ENCODE measurements at places on chromosomes 7 and 10.

DNA sequence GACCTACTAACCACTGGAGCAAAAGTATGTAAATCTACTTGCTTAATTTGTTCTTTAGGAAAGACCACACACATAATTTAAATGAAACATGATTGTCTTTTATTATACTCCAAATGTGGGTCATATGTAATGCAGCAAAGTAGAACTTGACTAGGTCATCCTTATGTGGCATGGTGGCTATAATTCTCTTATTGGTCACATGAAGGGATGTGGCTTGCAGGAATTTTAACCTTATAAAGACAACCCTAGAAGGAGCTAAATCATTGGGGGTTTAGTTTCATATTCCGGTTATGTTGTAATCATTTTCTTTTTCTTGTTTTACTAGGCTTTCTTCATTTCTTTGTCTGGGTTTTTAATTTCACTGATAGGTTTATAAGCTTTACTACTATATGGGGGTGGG, 93.9 kb downstream of the SEPTIN7 start:
- no peak for DNase-seq

GRCh38 chr10:132654121-132654571, 116.6 kb downstream of the INPP5A start:
- DNase-seq, result no peak

GRCh38 chr7:26487780-26488515, 196.3 kb downstream of the SNX10 start:
- no peak for DNase-seq

DNA sequence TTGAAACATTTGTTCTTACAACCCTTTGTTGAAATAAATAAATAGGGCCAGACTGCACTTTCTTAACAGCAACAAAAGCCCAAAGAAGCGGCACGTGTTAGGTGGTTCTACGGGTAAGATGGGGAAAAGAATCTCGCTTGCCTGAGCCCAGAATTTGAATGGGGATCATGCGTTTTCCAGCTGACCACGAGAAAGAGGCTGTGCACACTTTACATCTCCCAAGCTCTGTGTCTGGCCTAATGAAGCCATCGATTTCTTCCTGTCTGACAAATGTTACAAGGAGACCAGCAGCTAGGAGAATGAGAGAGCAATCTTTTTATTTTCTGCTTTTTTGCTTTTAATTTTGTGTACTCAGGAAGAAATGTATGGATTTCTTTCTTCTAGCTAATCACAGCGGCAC, 52.2 kb downstream of the FRMD4A start:
- DNase-seq, result no peak

- no peak for DNase-seq
Measured at GRCh38 chr7:127239814-127240213, 12.9 kb downstream of the GRM8 start.

DNA sequence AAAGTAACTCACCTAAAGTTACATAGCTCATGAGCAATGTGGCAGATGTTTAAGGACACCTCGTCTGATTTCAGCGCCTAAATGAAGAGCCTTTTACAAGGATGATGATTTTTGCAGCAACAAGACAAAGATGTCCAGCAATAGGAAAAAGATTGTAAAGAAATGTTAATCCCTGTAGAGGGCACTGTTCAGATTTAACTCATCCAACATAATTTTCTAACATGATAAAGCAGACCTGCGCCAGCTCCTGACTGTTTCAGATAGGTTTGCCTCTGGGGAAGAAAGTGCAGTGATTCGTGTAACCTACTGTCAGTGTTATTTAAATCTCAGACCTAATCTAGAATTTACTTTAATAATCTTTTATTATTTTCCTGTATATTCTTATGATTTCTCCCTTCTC, 595.2 kb downstream of the AUTS2 start:
- no peak for DNase-seq

GRCh38 chr10:98090822-98091221, 43.6 kb upstream of the R3HCC1L start:
- DNase-seq, result no peak

GRCh38 chr10:111347386-111348013, 270.7 kb downstream of the ADRA2A start:
- no peak for DNase-seq

DNA sequence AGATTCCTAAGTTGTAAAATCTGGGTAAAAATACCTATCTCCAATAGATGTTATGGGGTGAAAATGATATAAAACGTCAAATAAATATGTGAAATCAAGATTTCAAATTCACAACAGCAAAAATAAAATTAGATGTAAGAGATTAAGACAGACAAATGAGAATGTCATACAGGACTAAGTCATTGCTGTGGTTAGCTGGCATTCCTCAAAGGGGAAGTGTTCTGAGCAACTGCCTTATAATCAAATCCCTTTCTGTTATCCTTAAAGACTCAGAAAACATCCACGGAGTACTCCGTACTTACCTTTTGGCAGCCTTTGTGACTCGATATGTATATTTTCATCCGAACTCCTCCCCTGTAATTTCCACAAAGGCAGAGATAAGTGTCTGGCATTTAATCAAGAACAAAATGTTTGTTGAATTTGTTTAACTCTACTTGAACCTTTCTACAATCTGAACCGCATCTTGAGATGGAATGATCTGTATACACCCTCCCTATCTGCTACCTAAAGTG, 559.6 kb downstream of the GATA3 start:
- DNase-seq, result no peak

GRCh38 chr7:19814776-19815175, 41.4 kb upstream of the TMEM196 start:
- no peak for DNase-seq

DNA sequence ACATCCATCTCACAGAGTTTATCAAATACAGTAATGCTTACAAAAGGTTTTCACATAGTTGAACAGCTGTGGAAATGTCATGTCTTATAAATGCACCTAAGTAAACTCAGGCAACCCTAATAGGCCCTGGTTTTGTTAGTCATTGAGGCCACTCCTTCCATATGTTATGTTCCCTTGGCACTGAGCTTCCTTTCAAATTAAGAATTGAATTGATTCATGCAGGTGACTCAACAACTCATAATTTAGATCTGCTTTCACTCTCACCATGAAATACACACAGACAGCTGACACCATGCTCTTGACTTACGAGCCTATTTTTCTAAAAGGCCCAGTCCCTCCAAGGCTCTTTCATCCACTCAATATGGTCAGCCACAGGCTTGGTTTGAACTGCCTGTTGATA, 476.9 kb downstream of the KCNMA1 start:
- no peak for DNase-seq

DNA sequence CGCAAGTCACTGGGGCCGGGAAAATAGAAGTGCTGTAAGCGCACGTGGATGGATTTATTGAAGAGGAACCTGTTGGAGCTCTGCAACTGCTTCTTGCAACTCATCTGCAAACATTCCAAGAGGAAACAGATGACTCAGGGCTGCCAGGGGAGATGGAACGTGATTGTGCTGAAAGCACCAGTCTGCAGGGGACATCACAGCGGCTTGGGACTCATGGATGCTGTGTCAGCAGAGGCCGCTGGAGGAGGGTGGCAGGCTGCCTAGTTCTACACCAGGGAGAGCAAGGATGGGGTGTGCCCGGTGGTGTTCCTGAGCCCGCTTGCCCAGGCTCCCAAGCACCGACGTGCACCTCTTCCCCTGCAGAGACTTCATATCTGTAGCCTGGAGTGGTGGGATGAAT, 515.7 kb downstream of the TCERG1L start:
- DNase-seq, result no peak

Data from midbrain (tissue), 1 donor.